KBM-7 (cell line): ENCODE measurements at places on chromosomes 11 and 22.

GRCh38 chr11:59158206-59159068 lies 13.5 kb upstream of the DTX4 start:
- DNase-seq = peak; percentile 81

DNA sequence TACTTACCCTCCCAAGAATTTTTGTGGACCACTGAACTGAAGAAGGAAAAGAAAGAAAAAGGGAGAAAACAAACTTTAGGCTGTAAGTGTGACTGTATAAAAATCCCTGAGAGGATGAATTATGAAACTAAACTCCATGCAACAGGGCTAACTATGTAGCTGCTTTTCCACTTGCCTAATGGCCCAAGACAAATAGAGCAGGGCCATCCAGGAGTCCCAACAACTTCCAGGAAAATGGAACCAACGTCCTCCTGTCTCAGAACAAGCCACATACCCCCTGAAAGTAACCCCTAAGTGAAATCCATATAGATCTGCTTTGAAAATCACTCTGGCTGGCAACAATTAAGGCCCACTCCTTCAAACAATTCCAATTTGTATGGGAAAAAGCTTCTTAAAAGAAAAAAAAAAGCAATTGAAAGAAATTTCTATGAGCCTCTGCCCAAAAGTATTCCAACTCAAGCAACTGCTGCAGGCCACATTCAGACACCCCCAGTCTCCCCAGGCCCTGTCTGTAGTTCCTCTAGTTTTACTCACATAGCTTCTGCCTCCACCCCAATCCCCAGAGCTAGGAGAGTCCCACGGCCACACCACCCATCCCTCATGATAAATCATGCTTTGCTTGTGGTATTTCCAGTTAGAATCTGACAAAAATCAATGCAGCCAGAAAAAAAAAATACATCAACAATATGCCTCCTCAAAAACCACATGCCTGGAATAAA lies 12.7 kb downstream of the RBFOX2 start:
- no peak for DNase-seq

GRCh38 chr11:82996966-82997606 lies 74.6 kb downstream of the RAB30 start:
- no peak for DNase-seq

DNA sequence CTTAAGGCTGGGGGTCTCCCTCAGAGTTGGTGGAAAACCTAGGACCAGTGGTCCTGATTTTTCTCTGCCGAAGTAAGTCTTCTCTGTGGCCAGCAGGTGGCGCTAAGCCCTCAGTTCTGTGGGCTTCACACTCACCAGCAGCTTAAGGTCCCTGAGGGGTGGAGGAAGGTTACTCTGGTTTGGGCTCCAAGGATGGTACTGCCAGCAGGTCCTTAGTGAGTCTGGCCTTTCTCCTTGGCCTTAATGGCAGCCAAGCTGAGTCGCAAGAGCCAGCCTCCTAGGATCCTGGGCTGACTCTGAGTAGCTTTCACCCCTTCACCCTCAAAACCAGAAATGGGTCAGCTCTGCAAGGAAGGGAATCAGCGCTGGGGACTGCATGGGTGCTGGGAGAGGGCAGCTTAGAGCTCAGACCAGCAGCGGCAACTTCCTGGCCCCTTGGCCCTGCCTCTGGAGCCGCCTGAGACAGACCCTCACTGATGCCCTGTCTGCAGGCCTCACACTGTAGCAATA lies 4.4 kb downstream of the KCNJ11 start:
- peak; percentile 67 for DNase-seq

- DNase-seq = no peak
Measured at GRCh38 chr11:66878474-66878873, 21.6 kb downstream of the LRFN4 start.

DNA sequence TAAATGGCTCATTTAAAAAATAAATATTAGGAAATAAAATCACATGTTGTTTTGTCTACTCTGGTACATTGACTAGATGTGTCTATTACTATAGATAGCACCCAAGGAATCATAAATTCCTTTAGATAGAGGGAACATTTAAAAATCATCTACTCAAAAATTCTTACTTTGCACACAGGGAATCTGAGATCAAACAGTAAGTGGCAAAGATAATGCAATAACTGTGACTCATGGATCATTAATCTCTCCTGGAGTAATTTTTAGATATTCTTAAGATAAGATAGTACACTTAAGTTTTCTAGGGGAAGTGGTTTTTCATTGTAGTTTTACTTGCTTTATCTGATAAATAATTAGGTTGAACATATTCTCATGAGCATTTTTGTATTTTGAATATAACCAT lies 468.9 kb downstream of the LUZP2 start:
- no peak for DNase-seq

DNA sequence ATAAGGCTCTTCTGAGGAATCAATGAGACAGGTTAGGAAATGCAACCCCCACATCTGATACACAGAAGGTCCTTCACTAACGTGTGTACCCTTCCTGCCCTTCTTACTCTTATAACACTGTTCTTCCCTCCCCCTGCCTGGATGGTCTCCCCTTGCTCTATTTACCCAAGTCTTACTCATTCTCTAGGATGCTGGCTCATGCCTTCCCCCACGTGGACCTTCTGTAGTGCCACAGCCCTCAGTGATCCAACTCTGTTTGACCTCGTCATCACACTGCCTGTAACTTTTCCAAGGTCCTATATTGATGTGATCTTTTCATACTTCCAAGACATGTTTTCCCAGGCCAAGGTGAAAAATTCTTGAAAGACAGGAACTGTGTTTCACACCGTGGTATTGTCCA lies 79.8 kb downstream of the C11orf58 start:
- DNase-seq = no peak

GRCh38 chr11:103035791-103036434 lies 56.0 kb downstream of the DCUN1D5 start:
- DNase-seq = peak; percentile 87

GRCh38 chr11:70467201-70468085 lies 69.1 kb downstream of the CTTN start:
- peak; percentile 60 for DNase-seq

- DNase-seq = no peak
Measured at GRCh38 chr11:130478881-130479280, 30.4 kb downstream of the ADAMTS15 start.

DNA sequence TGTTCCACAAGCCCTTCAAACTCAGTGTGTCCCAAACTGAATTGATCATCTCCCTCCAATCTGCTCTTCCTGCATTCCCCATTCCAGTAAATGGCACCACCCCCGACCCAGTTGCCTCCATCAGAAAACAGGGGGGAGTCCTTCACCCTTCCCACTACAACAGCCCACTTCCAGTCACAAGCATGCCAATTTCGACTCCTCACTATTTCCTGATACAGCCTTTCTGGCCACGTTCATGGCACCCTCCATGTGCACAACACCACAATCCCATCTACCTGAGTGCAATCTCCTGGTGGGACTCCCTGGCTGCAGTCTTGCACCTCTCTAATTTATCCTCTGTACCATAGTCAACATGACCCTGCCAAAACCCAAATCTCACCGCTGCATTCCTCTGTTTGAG lies 1.6 kb upstream of the DNAL4 start:
- no peak for DNase-seq

- DNase-seq = no peak
Measured at GRCh38 chr22:47615051-47615450, 852.6 kb downstream of the TBC1D22A start.

DNA sequence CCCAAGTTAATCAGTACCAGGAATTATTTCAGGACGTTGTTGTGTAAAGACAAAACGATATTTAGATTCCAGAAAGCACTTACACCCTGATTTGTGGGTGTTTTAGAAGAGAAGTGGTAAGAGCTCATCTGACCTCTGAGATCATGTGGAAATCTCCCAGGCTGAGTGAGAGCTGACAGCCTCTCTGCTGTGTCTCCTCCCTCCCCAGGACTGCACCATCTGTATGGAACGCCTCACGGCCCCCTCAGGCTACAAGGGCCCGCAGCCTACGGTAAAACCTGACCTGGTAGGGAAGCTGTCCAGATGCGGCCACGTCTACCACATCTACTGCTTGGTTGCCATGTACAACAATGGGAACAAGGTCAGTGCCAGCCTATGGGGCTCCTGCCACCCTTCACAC lies 20.0 kb downstream of the DTX4 start:
- DNase-seq = no peak

GRCh38 chr11:73645972-73646631 lies at the start of gene PLEKHB1:
Gene PLEKHB1, plus strand, starts transcription at chr11:73646581. Its CDS starts 28 bp downstream, at chr11:73646609.
- no peak for DNase-seq

GRCh38 chr11:76702336-76703128 lies 32.0 kb upstream of the LRRC32 start:
- DNase-seq = no peak

DNA sequence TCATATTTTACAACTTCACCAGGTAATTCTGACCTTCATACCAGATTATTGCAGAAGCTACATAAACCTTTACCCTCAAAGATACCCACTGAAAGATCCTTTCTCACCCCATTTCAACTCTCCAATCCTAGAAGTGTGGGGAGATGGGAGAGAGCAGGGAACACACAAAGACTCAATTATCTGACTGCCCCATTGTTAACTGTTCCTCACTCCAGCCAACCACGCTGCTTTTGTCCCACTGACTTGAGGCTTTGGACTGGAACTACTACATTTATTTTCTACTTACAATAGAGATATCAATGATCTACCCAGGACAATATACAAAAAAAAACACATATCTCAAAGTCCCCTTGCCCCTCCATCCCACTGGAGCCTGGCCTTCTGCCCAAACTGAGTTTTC lies 44.7 kb upstream of the SLN start:
- DNase-seq = no peak

DNA sequence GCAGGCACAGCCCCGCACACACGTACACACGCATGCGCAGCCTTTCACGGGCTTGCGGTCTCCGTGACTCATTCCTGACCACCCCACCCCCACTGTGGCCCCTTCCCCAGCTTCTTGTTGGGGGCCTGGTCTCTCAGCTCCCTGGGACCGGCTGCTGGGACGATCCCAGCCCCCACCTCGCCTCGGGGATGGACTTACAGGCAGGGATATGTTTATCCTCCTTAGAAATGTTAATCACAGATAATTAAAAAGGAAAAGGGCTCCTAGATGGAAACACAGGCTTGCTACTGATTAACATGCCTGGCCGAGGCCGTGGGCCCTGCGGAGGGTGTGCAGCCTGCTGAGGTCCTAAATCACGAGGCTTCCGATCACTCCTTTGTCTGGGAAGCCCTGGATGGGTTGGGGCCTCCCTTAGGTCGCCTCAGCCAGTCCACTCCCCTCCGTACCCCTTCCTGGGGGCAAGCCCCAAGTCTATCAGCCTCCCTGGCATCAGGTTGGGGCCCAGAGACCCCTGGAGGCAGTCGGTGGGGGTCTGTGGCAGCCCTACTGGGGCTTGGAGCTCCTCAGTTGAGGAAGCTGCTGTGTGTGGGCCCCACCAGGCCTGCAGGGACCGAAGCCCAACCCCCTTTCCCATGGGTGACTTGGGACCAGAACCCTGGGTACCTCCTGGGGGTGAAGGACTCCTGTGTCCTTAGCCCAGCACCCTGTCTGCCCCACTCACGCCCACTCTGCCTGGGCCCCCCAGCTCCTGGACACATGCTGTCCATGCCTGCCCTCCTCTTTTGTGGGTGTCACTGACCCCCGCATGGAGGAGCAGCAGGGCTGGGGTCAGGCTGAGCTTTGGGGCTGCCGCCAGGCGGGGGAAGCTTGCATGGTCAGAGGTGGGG lies 20.6 kb downstream of the TSPAN4 start:
- no peak for DNase-seq

DNA sequence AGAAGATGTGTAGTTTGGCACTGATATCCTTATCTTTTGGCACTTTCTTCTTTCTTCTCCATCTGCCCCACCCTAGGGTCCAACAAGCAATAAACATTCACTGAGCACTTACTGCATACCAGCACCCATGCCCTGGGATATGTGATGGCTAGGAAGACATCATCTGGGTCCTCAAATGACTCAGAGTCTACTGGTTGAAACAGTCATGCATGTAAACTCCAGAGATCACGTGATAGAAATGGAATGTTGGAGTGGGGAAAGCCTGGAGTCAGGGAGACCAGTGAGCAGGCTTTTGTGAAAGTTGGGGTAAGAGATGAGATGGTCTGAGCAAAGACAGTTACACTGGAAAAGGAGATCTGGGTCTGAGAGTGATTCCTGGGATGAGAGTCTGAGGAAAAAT lies 724.9 kb upstream of the TENM4 start:
- DNase-seq = no peak

DNA sequence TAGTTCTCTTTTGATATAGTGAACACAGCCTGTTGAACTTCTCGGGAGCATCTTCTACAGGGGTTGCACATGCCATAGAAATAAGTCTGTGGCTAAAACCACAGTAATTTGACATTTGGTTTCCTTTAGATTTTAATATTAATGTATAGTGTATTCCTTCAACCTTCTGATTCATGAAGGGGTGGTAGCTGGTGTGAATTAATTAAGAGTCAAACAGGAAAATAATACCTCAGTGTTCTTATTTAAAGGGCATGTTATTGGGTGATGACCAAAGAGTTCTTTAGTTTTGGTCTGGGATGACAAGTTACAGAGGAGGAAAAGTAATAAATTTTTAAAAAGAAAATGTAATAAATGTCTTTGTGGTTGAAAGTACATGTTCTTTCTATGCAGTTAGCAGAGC lies 86.8 kb downstream of the PDHX start:
- DNase-seq = no peak

- no peak for DNase-seq
Measured at GRCh38 chr22:17846326-17846992, 72.2 kb upstream of the BID start.

DNA sequence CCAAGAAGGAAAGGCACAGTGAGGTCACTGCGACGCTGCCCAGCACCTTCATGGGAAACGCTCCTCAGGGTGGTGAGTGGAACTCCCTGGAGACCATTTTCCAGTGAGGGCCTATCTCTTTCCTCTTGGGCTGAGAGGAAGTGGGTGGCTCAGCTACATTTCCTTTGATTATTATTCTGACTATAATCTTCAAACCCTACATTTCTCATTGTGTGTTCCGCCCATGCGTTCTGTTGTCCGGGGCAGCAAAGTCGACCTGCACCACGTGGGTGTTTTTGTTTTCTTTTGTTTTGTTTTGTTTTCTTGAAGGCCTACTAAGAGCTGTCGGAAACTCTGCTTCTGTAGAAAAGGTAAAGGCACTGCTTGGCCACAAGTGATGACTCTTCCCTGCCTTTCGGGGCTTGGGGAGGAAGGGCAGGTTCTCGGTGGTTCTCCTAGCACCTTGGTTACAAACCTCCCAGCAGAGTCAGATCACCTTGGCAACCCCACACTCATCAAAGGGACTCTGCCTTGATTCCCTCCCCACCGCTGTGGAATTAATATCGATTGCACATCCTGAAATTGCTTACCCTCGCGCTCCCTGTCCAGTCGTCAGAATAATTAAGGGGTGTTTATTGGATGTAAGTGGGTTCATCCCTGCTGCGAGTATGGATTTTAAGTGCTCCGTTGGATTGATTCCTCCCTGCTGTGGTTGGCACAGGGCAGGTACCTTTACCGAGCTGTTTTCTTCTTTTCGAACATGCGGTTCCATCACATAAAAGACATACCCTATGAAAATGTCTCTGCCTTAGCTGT lies 7.3 kb downstream of the PARVB start:
- peak; percentile 21 for DNase-seq
